SJSA1 (cell line): ENCODE measurements at places on chromosomes 2 and 18.

DNA sequence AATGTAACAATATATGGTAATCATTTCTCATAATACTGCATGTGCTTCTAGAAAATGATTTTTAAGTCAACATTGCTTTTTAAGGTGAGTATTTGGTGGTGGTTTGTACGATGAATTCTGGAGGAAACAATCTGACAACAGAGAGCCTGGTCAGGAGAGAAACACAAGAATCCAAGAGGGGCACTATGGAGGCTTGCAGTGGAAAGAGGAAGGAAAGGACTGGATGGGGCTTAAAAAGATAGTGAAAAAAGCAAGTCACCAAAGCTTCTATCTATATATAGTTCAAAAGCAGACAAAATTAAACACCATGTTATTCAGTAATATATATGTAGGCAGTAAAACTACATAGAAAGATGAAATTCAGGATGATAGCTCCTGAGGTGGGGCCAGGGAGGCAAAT lies 109.4 kb upstream of the SERTAD2 start:
- DNase-seq = no peak

- DNase-seq = peak; percentile 85
These were observed 575 bp downstream of the ATL2 start for GRCh38 chr2:38376346-38377049.

DNA sequence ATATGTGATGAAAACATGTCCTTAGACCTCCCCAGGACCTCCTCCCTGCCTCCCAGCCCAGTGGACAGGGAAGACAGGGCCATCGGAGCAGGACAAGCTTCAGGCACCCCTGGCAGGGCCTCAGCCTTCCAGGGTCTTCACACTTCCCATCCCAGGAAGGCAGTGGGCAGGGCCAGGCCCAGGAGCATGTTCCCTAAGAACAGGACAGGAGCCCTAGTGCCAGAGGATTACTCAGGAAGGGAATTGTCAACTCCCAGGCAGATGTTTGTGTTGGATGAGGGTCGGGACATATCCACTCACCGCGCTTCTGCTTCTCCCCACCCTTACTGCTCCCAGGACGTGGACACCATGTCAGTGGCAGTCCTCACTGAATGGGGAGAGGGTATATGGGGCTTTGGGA lies 138.9 kb downstream of the TNS1 start:
- no peak for DNase-seq

DNA sequence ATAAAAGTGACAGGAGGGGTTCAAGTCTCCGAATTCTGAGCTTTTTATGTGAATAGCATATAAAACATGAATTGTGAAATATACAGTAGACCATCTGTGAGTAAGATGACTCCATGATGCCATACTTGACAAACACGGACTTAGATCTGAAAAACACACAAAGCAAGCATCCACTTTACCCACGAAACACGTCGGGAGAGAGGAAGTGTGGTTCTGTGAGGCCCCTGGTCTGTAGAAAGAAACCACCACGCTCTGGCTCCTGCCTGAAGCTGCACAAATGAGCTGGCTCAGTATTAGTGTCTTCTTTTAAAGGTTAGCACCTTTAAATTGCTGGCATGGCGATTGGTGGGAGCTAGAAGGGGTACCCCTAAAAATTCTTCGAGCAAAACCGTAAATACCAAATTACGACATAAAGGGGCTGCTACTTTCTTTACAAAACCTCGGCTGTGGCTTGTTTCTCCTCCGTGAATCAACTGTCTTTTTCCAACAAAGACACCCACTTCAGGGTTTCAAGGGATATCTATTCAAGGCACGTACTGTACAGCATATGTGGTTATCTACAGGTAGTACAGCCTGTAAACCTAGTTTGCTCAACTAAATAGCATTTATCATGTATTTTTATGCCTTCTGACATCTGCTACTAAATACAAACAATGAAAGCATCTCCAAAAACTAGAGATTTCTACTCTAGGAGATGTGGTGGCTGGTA lies 70.9 kb downstream of the AFF3 start:
- DNase-seq = no peak

- no peak for DNase-seq
These were observed 12.9 kb upstream of the TFPI start for GRCh38 chr2:187567126-187567525.

GRCh38 chr2:29060441-29060840 lies 13.9 kb downstream of the PCARE start:
- no peak for DNase-seq

GRCh38 chr18:28650860-28651259 lies 473.9 kb upstream of the CDH2 start:
- DNase-seq = no peak

GRCh38 chr2:73652348-73652747 lies 10.1 kb upstream of the NAT8 start:
- no peak for DNase-seq

DNA sequence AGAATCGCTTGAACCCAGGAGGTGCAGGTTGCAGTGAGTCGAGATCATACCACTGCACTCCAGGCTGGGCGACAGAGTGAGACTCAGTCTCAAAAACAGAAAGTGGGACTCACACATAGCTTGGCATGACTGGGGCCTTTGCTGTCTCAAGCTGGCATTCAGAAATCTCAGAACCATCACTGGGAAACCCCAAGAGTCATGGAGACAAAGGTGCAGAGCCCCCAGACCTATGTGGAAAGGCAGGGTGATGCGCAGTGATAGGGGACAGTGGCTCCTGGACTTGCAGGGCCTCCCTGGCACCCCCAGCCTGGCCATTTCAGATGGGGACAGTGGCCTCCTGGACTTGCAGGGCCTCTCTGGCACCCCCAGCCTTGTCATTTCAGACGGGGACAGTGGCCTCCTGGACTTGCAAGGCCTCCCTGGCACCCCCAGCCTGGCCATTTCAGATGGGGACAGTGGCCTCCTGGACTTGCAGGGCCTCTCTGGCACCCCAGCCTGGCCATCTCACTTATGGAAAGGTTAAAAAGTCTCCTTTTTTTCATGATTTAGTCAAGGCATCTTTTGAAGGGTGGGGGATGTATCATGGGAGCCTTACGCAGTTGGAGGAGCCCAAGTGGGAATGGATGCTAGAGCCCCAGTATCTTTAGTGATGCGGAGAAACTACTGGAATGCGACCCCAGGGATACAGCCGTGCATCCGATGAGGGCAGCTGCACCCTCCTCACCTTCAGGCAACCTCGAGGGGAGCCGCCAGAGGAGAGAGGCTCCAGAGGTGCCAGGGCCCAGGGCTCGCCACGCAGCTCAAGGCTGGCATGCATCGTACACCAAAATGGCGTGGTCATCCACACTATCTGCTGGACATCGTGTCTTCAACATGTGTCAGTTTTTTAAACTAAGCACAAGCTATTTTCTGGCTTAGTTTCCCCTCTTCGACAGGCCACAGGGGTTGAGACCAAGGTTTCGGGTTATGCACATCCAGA lies 30.5 kb downstream of the ZNF516 start:
- no peak for DNase-seq

- DNase-seq = no peak
These were observed 78.0 kb upstream of the HNMT start for GRCh38 chr2:137886083-137886831.

GRCh38 chr2:172836827-172837226 lies 101.2 kb downstream of the RAPGEF4 start:
- no peak for DNase-seq

DNA sequence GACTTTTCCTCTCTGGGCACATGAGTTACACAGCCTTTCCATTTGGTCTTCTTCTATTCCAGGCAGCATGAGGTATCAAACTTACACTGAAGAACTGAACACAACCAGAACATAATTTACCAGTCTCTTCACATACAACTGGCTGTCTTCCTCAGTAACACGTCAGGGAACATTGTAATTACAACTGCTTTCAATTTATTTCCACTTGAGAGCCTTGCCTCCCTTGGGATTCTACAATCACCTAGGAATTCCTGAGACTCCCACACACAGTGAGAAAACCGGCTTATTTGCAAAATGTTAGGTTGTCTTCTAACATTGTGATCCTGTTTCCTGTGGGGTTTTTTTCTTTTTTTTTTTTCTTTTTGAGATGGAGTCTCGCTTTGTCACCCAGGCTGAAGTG lies 149.9 kb downstream of the TMX3 start:
- no peak for DNase-seq

GRCh38 chr2:75810611-75811330 lies 100.1 kb upstream of the GCFC2 start:
- no peak for DNase-seq

GRCh38 chr2:41116106-41116797 lies 664.4 kb upstream of the SLC8A1 start:
- DNase-seq = no peak

- no peak for DNase-seq
These were observed 49.6 kb upstream of the IGFBP2 start for GRCh38 chr2:216583606-216584005.

GRCh38 chr2:120262150-120262549 lies 9.5 kb downstream of the RALB start:
- DNase-seq = no peak

GRCh38 chr18:6537475-6537874 lies 122.8 kb upstream of the L3MBTL4 start:
- DNase-seq = no peak

DNA sequence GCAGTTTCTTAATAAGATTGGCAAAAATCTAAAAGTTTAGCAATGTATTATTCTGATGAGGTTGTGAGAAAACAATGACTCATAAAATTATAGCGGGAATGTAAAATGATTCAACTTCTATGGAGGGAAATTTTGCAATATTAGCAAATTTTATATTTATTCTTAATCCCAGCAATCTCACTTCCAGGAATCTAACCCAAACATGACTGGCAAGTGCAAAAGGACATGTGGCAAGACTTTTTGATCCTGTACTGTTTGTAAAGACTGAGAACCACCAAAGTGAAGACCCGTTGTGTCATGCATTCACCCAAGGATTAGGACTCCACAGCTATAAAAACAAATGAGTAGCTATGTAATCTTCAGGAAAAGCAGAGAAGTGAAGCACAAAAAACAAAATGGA lies 234.8 kb upstream of the KYNU start:
- DNase-seq = no peak

DNA sequence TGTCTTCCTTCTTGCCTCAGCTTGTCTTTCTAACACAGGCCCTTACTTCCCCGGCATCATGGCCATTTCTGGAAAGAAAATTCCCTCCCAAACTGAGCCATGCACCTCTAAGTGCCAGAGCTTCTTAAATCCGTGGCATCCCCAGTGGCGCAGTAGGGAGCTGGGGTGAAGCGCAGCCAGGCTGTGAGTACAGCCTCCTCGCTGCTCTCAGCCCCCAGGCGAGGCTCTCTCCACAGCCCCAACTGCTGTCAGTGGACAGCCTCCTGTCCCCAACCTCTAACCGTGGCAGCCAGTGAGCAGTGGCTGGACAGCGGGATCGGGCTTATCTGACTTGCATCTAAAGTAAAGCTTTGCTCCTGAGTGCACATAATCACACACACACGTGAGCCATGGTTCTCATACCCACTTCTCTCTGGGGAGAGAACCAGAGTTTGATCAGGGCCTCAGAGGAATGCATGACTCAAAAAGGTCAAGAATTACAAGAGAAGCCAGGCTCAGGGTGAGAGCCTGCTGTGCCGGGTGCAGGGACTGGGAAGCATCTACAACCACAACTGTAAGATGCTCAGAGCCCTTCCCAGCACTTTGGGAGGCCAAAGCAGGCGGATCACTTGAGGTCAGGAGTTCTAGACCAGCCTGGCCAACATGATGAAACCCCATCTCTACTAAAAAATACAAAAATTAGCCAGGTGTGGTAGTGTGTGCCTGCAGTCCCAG lies 50.7 kb downstream of the SFXN5 start:
- peak; percentile 10 for DNase-seq

- DNase-seq = peak; percentile 39
These were observed 927.5 kb downstream of the ERBB4 start for GRCh38 chr2:211611061-211611518.

DNA sequence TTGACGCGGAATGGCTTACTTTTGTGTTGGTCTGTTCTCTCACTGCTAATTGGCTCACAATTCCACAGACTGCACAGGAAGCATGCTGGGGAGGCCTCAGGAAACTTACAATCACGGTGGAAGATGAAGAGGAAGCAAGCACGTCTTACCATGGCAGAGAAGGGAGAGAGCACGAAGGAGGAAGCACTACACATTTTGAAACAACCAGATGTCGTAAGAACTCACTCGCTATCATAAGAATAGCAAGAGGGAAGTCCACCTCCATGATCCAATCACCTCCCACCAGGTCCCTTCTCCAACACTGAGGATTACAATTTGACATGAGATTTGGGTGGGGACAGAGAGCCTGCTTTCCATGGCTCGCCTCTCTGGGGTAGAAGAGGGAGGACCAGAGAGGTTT lies 106.2 kb downstream of the KCNF1 start:
- no peak for DNase-seq

DNA sequence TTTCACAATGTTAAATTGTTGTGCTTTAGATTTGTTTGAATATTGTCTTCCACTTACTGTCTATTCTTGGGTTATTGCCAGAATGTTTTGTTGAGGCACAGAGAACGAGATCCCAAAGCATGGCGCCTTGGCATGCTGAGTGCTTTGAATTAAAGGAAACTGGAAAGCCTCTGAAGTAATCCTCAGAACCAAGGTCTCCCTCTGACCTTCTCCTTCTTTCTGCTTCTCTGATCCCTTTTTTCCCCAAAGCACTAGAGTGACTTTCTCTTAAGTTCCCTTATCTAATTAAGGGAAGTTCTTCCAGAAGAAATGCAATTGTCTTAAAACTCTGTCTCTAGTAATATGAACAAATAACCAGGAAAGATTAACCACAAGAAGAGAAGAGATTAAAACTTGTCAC lies 214.7 kb downstream of the SPP2 start:
- DNase-seq = no peak

- no peak for DNase-seq
These were observed 2.3 kb downstream of the ECEL1 start for GRCh38 chr2:232485348-232485756.

- no peak for DNase-seq
These were observed 10.5 kb downstream of the PLB1 start for GRCh38 chr2:28506112-28506910.

DNA sequence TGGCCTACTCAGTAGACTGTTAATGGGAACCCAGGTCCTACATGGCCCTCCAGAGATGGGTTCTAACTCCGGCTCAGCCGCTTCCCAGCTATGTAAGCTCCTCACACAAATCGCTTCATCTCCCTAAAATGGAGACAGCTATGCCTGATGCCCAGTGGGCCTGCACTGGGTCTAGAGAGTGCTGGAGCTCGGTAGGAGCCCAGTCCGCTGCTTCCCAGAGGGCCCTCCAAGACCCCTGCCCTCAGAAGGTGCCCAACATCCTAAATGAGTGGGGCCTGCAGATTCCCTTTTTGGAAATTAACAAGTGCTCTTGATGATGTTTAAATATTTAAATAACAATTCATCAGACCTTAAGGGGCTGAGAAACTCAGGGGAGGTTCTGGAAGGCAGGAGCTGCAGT lies 47.1 kb downstream of the HS1BP3 start:
- DNase-seq = no peak

DNA sequence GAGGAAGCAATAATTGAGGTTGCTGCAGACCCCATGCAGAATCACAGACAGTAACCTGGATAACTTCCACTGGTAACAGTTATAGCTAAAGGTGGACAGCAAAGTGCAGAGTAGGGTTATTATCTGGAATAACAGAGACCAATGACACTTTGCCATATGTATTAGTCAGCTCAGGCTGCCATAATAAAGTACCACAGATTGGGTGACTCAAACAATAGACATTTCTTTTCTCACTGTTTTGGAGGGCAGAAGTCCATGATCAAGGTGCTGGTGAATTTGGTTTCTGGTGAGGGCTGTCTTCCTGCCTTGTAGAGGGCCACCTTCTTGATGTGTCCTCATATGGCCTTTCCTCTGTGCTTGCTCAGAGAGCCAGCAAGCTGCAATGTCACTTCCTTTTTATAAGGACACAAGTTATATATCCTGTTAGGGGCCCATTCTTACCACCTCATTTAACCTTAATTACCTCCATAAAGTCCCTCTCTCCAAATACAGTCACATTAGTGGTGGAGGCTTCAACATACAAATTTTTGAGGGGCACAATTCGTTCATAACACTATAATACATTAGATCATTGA lies 191.0 kb upstream of the LRP1B start:
- DNase-seq = no peak
